ENCODE measurements at places on chromosomes 6 and 20. TPM values are rescaled to one million over a fixed set of nuclear protein-coding genes. Genes with fewer than 3 reads are reported as not detected.
A peak's percentile ranks its signal among the peaks of the same experiment; 100 is the strongest.

- DNase-seq: no peak
Observed at GRCh38 chr20:22819112-22819511, 216.0 kb upstream of the SSTR4 start.

DNA sequence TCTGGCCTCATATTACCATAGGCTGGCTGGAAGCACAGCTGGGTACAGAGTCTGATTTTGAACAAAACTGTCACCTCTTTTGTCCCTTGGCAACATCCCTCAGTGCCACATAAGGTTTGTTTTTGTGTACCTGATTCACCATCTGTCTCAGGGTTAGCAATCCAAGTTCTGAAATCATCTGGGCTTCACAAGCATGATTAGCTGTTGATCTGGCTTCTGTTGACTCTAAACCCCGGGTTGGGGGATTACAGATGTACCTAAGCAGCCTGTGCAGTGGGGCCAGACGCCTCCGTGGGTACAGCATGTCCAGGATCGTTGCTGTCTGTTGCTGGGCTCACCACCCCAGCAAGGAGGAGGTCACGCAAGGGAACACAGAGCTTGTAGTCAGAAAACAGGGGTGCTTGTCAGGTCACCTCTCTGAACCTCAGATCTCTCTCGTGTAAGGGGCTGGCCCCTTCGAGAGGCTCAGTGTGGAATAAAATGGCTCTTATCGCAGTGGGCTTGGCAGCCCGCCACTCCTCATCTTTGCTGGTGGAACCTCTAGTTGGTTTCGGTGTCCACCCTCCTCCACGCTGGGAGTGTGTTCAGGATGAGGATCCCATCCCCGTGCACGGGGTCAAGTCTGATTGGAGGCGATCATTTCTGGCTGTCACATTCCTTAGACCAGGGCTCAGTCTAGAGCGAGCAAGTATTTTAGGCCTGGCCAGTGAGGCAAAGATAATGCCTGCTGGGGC, 39.2 kb upstream of the ZNF831 start:
- no peak for DNase-seq

GRCh38 chr20:23156170-23156841, 70.2 kb upstream of the CD93 start:
- DNase-seq: no peak

GRCh38 chr6:20313051-20313450, 88.6 kb upstream of the E2F3 start:
- no peak for DNase-seq

- no peak for DNase-seq
Observed at GRCh38 chr6:156647991-156648390, 129.2 kb upstream of the ARID1B start.

- DNase-seq: peak; percentile 85
Observed at GRCh38 chr6:150866147-150866990, 867 bp downstream of the MTHFD1L start.

The CD40 gene
- total RNA-seq: 7.6 TPM

GRCh38 chr6:133240511-133241085, 559 bp upstream of the EYA4 start:
- DNase-seq: no peak

DNA sequence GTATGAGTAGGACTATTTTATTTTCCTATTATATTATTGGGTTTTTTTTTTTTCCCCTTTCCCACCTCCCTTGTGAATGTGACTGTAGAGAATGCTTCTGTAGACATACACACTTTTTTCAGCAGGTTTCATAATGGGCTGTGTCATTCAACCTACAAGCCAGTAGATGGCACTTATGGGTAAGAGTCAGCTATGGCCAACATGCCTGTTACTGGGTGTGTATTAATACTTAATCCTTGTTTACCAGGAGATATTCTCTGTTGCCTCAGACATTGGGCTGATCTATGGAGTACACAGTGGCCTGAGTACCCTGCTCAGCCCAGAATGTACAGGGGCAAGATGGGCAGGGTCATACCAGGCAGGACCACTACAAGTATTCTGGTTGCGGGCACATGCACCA, 382.5 kb downstream of the EPHA7 start:
- DNase-seq: no peak

- DNase-seq: no peak
Observed at GRCh38 chr20:16392346-16392745, 180.9 kb downstream of the KIF16B start.

DNA sequence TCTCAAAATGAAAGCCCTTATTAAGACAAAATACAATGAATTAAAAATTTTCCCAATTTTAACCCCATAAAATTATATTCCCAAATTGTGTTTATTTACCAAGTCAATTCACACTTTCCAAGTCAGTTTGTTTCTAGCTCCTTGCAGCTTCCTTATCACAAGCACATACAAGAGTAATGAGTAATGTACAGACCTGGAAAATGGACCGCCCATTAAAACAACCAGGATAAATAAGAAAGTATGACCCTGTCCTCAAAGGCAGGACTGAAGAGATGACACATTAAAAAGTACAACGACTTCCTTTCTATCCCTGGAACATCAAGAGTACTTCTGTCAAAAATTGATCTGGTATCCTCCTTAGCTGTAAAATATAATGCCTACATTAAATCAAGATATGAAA, 47.1 kb upstream of the TMX4 start:
- DNase-seq: no peak

The HDGFL1 gene
- total RNA-seq: not detected

DNA sequence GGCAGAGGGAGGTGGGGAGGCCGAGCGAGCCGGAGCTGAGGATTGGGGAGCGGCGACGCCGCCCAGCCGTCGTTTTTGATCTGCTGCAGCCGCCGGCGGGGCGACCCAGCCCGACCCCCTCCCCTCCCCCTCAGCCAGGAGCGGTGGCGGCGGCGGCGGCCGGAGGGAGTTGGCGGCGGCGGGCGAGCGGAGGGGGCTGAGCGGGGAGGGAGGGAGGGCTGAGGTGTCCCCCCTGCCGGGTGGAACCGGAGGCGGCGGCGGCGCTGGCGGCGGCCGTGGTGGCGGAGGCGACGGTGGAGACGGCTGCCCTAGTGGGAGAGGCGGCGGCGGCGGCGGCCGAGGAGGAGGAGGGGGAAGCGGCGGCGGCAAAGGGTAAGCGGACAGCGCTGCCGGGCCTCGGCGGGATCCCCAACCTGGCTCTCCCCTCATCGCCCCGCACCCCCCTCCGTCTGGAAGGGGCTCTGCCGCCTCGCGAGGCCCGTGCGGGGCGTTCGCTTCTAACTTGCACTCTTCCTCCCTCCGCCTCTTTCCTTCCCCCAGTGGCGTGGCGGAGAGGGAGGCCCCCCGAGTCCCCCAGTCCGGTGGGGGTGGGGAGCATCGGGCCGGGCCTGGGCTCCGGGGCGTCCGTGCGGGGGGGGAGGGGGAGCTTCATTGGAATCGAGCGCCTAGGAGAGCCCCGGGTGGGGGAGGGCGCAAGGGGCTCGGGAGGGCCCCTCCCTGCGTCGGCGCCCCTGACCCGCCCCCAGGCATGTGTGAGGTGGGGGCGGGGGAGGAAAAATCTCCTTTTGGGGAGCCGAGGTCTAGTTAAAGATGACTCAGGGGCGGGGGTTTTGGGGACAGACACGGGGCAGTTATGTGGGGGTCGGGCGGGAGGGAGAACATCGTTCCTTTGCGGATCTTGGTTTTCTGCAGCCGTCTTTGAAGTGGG, at the start of gene TAB2:
Gene TAB2 (plus strand): TSS at position 69 of the 928 bp plus-strand sequence. CDS start 52,286 bp downstream, outside the sequence.
- peak; percentile 84 for DNase-seq

GRCh38 chr6:53565886-53566285, 21.0 kb upstream of the GCLC start:
- DNase-seq: no peak

The STX11 gene
- total RNA-seq: 31.8 TPM

The SLC17A2 gene
- total RNA-seq: not detected

- no peak for DNase-seq
Observed at GRCh38 chr6:167497428-167498056, 172.7 kb downstream of the TTLL2 start.

All from activated T-cell treated with anti-CD3 and anti-CD28 coated beads, Interleukin-2, amount 50 U/mL, for 4 hours (primary cell).